ENCODE measurements at places on chromosomes 4 and X.
A peak's percentile ranks its signal among the peaks of the same experiment; 100 is the strongest.

DNA sequence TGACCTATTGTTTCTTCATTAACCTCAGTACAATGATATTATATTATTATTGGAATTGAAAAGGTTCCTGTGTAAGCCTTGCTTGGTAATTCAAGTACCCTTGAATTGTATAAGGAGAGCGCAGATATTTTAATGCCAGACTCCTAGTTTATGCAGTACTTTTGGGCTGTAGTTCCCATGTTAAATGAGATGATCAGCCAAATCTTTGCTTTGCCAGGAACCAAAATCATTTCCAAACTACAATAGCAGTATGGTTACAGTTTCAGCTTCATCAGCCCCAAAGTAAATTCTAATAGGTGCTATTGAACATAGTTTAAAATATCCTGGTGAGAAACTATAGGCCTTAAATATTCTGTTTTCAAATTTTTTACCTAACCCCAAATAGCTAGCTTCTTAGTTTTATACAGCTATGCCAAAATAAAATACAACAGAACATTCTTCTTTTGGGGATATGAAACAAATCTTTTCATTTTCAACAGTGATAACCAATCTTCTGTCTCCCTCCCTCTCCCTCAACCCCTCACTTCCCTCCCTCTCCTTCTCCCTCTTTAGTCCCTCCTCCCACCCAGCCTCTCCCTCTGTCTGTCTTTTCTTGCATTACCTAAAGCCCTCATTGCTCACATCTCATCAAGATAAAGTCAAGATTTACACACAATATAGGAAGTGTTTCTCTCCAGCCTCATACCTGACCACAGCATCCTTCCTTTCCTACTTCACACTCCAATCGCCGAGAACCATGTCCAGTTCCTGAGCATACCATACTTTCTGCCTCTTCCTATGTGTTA lies 190.1 kb downstream of the SHROOM3 start:
- DNase-seq: no peak

- no peak for DNase-seq
Measured at GRCh38 chrX:112513154-112513553, 166.6 kb downstream of the LHFPL1 start.

DNA sequence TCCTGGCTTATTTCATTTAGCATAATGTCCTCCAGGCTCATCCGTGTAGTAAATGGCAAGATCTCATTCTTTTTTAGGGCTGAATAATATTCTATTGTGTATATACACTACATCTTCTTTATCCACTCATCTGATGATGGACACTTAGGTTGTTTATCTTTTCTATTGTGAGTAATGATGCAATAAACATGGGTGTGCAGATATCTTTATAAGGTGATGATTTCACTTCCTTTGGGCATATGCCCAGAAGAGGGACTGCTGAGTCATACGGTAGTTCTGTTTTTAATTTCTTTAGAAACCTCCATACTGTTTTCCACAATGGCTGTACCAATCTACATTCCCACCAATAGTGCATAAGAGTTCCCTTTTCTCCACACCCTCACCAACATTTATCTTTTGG lies 317.6 kb upstream of the CNKSR2 start:
- no peak for DNase-seq

GRCh38 chrX:109537324-109537665 lies 651 bp downstream of the NXT2 start:
- no peak for DNase-seq

DNA sequence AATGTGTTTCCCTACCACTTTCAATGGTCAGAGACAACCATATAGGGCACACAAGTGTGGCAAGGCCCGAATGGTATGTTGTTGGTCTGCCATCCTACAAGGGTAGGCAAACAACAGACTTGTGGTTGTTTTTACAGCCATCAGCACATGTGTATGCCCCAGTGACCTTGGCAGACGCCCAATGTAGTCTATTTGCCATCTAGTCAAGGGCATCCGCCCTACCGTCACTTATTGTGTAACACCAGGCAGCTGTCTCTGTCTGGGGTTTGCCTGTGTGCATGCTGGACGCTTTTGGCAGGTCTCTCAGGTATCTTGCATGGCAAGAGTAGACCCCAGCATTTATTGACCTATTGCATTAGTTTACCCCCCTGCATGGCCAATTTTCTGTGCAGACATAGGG lies 1145.5 kb upstream of the POU3F4 start:
- no peak for DNase-seq

- no peak for DNase-seq
Measured at GRCh38 chr4:183360161-183360919, 38.1 kb upstream of the CLDN24 start.

GRCh38 chr4:183834252-183834651 lies 70.9 kb upstream of the STOX2 start:
- no peak for DNase-seq

DNA sequence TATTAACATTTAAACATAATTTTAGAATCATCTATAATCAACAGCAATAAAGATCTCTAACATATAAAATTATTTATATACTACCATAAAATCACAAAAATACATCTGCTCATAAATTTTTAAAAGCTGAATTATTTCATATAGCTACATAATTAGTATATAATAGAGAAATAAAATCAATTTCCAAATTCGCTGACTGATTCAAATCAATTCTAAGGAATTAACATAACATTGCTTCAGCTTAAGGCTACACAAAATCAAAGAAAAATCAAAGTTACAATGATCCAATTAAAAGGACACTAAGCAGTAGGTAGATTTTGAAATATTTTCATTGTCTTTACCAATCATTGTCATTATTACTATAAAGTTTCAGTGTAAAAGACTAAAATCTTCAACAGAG lies 194.7 kb downstream of the LRBA start:
- no peak for DNase-seq

DNA sequence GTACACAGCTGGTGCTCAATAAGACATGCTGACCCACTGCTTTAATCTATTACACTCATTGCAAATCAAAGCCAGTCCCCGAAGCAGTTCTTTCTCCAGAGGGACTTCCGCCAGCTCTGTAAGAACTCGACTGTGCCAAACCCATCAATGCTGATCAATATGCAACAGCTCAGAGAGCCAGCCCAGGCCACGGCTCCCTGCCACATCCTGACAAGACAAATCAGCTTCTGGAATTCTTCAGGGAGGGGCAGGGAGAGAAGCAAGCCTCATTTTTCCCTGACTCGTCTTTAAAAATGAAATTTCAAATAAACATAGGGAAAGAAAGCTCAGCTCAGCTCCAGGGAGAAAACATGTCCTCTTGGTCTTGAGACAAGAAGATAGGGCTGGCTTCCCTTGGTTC lies 5.3 kb upstream of the ADRA2C start:
- DNase-seq: no peak

DNA sequence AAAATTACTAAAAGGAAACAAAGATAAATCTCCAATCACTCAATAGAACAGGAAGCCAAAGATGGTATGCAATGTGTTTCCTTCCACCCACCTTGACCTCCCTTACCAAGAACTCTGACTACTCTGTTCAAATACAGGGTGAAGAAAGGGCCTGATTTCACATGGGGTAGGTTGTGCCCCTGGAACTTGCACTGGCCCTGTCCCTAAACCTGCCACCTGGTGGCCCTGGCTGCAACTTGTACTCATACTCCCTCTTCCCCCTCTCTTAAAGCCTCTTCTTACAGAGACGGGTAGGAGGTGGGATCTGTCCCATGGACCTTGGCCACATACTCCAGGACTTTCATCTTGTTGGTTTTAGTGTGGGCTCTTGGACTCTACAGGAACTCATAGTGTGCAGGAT lies 17.3 kb upstream of the TMEM185A start:
- DNase-seq: no peak

- no peak for DNase-seq
Measured at GRCh38 chr4:69640289-69640688, 847 bp upstream of the UGT2A2 start.

DNA sequence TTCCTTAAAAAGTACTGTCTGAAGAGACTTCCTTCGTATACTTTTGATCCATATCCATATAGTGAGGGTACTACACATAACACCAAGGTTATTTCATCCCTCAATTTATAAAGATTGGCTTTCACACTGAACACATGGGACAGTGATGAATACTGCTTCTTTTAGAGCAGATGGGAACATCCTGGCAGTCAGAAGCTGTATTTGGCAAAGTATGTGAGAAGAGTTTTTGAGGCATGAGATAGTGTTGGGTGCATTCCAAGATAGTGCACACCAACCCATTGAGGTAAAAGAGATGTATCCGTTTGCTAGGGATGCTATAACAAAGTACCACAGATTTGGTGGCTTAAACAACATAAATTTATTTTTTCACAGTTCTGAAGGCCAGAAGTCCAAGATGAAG lies 141.1 kb downstream of the MOSPD2 start:
- DNase-seq: no peak

DNA sequence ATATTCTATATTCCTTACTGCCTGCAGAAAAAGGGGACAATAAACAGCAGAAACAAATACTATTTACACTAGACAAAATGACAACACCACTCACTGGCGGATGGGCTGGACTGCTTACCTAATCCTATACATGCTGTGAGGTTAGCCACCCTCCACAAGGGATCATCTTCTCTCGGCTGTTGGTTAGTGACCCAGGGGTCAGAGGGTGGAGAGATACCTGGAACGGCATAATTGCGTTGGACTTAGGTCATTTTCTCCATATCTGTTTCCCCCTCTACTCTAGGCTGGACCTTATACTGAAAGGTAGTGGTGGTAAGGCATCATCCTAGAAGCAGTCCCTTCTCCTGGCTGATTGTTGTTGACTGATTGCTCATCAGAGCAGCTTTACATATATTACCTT lies 286.8 kb upstream of the UGT8 start:
- DNase-seq: no peak

- DNase-seq: no peak
Measured at GRCh38 chrX:124208660-124209059, 123.8 kb upstream of the TEX13D start.

GRCh38 chrX:2332252-2332651 lies 168.5 kb downstream of the DHRSX start:
- DNase-seq: no peak

DNA sequence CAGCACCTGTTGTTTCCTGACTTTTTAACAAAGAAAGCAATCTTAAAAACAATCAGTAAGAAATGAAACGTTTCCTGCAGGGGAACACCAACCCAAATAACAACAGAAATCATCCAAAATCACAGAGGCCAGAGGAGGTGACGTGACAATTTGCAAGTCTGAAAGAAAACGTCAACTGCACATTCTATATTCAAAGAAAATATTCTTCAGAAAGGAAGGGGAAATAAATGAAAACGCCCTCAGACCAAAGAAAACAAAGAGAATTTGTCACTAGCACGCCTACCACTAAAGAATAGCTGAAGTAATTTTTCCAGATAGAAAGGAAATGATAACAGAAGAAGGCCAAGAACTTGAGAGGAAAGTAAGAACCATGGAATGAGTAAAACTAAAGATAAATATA lies 74.4 kb downstream of the CASP3 start:
- no peak for DNase-seq

DNA sequence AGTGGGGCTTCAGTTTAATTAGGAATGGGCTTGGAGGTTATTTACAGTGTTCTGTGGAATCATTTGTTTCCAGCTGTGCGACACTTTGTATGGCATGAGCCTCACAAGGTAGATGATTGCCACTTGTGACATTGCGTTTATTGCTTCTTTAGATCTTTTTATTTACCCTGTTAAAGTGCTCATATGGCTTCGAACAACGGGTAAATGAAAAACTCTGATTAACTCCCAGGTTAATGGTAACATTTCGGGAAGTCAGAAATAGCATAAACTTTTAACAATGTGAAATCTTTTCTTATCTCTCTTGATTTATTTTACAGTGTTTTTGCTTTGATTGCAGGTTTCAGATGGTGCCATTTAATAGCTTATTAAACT lies 494.3 kb downstream of the IDS start:
- peak; percentile 56 for DNase-seq

DNA sequence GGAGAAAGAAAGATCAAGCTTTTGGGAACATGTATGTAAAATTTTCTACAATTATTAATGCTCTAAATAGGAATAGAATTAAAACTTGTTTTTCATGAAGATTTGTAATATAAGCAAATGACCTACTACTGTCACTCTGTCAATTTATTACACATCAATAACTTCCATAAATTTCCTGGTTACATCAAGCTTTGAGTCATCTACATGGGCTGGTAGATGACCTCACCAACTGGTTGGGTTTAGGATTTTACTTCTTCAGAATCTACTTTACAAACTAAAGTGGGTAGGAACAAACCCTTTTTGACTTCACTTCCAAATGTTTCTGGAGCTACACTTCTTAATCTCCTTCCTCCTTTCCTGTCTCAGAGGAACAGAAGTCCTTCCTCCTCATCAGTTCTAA lies 12.0 kb upstream of the LRAT start:
- DNase-seq: no peak

Measured in NCI-H187 treated with DMSO at 0.1 percent for 48 hours (cell line).